CD4-positive, alpha-beta T cell treated with Interleukin-17A for 4 hours (primary cell): ENCODE measurements at places on chromosomes 1 and 21.

GRCh38 chr1:153359241-153359640 is 1.6 kb downstream of the S100A9 start:
- no peak for DNase-seq

GRCh38 chr1:210631399-210631798 is 302.7 kb downstream of the HHAT start:
- DNase-seq = no peak

- DNase-seq = no peak
Measured at GRCh38 chr1:39380036-39380435, 111.4 kb upstream of the BMP8A start.

DNA sequence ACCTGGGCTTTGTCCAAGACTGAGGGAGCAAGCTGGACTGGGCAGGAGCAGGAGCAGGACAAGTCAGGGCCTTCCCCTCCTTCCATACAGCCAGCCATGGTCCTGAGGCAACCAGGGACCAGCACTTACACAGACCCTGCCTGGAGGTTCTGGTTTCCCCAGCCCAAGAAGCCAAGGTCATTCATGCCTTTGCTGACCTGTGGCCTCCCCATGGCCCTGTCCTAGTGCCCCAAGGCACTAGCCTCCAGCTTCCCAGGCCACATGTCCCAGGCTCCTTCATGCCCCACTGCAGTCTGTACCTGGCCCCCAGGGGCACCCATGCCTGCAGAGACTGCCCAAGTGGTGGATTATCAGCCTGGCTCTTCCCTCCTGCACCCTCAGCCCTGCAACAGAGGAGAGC is 243.9 kb downstream of the TOMM20 start:
- DNase-seq = no peak

DNA sequence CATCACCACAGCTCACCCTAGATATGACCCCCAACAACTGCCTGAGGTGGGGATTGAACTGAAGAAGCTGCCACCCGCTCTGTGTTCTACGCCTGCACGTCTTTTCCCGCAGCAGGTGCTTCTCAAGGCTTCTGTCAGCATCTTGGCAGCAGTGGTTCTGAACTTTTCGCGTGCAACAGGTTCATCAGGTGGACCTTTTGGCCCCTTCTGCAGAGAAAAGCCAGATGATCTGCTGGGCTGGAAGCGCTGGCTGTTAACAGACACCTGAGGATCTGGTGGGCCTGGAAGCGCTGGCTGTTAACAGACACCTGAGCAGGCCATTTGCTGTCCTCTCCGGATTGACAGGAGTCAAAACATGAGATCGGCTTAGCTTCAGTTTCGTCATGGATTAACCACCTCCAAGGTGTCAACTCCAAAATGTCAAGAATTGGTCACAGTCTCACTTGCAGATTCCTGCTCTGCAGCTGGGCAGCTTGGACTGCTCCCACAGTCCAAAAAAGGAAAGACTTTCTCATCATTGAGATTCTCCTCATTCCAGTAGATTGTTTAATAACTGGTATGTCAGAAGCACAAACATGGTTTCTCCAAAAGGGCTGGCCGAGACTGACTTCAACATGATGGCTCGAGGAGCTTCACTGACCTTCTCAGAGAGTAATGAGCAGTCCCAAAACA is 4.7 kb downstream of the C1orf174 start:
- DNase-seq = no peak

- DNase-seq = no peak
Measured at GRCh38 chr1:95041491-95042165, 31.1 kb downstream of the ALG14 start.

DNA sequence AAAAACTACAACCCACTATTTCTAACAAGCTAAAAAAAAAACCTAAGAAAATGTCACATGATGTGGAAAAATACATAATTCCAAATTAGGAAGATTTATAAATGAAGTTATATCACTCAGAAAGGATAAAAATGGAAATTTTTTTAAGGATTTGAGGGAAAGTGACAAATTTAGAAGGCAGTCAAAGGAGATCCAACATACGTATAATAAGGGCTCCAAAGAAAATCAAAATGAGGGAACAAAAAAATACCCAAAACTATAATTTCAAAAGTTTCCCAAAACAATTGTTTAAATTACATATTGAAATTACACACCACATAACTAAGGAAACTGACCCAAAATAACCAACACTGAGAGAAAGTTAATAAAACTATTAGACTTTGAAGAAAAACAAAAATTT is 381.1 kb upstream of the KAZN start:
- no peak for DNase-seq

DNA sequence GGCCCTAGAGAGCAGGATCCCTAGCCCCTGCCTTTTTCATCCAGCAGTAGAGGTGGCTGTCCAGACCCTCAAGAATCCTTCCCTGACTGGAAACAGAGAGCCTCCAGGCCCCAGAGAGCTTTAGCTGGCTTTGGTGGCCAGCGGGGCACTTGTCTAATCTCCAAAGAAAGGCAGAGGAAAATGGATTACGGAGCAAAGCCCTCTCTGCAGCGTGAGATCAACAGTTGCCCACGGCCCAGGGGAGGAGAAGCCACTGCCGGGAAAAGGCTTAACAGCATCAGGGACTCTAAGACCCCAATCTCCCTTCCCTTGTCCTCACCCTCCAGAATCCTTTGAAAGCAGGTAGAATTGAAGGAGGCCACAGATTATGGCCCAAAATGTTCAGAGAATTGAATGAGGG is 35.8 kb upstream of the GRIK3 start:
- DNase-seq = no peak

- DNase-seq = peak; percentile 16
Measured at GRCh38 chr1:235275223-235275622, 52.8 kb downstream of the ARID4B start.

DNA sequence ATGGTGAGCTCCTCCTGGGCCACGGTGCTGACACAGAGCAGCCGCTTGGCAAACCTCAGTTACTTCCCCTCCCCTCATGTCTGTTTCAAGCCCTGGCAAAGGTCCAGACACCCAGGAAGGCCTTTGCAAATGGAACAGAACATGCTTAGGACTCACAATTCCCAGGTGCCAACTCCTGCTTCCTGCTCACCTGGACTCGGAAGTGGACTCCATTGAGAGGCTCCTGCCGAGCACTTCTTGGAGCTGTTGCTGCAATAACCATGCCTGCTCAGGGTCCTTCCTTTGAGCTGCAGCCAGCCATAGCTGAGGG is 10.7 kb downstream of the DCST2 start:
- no peak for DNase-seq

- no peak for DNase-seq
Measured at GRCh38 chr1:240294566-240294965, 202.9 kb downstream of the FMN2 start.

DNA sequence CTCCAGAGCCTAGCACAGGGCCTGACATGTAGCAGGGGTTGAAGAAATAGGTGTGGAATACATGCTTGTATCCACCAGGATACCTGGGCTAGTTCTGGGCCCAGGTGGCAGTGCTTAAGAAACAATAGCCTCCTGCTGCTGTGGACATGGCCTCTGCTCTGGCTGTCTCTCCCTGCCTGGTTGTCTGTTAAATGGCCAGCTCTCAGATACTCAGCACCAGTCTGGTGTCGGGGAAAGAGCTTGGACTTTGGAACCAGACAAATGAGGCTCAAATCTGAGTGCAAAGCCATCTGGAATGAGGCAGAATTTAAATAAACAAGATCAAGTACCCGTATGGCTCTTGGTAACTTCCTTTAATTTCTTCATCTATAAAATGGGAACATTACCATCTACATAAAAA is 31.5 kb downstream of the SESN2 start:
- no peak for DNase-seq

GRCh38 chr1:53145942-53146708 is 3.7 kb upstream of the SLC1A7 start:
- DNase-seq = no peak

GRCh38 chr1:71885171-71885570 is 397.2 kb downstream of the NEGR1 start:
- DNase-seq = no peak

- no peak for DNase-seq
Measured at GRCh38 chr1:31989964-31990363, 23.7 kb upstream of the KHDRBS1 start.

DNA sequence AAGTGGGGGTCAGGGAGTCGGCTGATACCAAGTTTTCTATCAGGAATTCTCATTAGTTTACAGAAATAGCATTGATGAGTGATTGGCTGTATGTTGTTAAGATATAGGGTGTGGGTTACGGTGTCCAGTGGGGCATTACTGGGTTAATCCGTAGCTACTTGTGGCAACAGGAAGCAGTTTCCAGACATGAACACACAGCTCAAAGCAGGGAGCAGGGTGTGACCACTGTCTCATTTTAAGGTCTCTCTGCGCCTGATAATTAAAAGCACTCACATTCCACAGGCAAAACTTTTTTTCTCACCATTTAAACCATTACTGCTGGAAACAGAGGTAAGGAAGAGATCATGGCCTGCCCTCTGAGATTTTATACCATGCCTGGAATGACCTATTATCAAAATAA is 114.9 kb downstream of the SIK1 start:
- DNase-seq = no peak

GRCh38 chr1:29305943-29306342 is 69.6 kb downstream of the PTPRU start:
- no peak for DNase-seq

DNA sequence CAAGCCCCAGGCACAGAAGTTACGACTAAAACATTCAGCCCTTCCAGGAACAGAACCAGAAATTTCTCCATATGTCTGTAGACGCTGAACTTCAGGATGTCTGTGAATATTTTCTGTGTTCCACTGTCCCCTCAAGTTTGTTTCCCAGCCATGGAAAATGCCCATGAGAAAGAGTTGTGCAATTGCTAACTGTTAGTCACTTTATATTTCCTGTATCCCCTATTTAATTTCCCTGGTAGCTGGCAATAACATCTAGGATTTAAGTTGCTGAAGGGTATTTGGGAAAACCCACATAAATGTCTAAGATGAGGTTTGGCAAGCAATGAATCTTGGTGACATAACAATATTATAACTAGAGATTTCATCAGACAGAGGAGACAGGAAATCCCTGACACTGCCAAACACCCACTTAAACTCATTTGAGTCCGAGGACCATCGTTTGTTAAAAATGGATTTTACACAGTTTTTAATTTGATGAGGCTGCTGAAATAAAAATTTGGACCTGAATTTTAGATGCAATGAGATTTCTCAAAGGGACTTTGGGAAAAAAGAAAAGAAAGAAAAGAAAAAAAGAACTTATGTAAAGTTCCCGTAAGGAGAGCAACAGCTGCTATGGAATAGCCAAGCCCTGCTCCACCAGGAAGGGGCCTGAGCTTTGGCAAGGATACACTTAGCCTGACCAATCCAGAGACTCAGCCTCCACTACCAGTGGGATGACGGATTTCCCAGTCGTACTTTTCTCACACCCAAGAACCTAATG is 21.8 kb upstream of the ERRFI1 start:
- no peak for DNase-seq

- no peak for DNase-seq
Measured at GRCh38 chr1:161784968-161785367, 18.8 kb downstream of the ATF6 start.

DNA sequence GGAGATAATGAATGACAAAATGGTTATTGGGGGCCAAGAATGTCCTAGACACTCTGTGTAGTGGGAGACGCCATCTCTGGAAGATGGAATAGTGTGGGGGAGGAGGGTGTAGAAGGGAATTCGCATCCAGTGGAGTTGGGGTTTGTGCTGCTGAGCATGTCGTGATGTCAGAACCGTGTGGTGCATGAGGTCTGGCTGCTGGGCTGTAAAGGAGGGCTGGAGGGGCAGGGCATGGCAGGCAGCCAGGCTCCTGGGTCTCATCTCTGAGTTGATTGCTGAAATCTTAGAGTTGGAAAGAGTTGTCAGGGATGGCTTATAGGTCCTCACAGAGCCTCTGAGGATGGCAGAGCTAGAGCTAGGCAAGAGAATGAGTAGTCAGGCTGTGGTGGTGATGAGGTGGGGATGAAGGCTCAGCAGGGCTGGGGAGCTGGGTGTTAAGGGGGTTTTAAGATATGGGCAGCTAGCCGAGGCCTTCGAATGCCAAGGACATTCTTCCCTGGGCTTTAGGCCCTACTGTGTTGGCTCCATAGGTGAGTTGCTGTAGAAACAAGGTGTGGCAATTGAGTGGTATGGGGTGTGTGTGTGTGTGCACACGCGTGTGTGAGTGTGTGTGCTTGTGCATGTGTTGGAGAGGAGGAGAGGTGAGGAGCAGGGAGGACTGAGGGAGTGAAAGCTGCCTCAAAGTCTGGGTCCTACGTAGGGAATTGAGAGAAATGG is 1.9 kb downstream of the PPFIA4 start:
- no peak for DNase-seq

DNA sequence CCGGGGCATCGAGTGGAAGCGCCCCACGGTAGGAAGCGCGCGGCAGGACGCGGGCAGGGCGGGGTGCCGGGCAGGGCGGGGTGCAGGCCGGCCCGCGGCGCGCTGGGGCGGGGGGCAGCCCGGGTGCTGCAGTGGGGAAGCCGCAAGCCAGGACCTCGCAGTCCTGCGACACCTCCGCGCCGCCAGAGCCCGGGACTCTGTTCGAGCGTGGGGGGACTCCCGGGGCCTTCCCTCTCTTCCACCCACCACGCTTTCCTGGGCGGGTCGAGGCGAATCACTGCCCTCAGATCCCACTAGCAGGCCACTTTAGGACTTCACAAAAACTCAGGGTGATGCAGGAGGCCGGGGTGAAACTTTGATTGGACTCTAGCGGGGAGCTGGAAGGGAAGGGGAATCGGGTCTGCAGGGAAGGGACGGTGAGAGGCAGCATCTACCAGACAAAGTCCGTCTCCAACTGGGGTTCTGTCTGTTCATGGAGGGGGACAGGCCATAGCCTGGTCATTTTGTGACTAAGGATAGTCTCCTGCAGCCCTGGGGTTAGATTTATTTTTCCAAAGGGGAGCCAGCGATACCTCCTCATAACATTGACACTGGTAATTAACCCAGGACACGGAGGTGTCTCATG is 623 bp downstream of the CAPN2 start:
- DNase-seq = peak; percentile 59

GRCh38 chr21:17492415-17493168 is 20.3 kb upstream of the CXADR start:
- DNase-seq = no peak

DNA sequence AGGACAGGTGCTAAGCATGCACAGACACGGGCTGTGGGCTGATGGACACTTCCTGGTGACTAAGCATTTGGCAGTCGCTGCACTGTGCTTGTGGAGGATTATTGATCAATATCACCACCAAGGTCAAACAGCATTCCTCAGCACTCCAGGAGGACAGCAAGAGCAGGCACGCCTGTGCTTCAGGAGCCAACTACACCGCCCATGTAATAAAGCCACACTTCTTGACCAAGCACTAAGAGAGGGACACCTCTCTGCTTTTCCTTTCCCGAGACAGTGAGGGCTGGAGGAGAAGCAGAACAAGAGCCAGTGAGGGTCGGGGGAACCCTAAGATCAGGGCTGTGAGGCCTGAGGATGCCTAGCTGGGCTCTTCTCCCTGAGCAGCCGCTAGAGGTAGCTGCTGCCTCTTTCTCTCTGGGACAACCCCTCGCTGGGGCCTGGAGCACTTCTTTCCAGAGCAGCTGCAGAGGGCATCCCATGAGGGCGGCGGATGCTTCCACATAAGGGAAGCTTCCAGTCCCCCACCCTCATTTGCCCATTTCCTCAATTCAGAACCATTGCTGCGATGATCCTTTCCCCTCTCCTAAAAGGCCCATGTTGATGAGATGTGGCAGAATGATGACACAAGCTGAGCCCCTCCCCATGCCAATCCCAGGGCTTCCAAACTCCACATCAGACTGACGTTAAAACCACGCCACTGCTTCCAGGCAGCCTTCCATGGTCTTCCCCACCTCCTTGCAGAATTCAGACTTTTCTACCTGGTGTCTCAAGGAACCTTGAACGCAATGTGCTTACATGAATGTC is 19.1 kb downstream of the RAB7B start:
- DNase-seq = no peak

- peak; percentile 37 for DNase-seq
Measured at GRCh38 chr1:24506691-24507381, 4.2 kb downstream of the RCAN3 start.

GRCh38 chr1:175198332-175198731 is 5.8 kb upstream of the KIAA0040 start:
- DNase-seq = no peak
